ENCODE measurements at places on chromosomes 11 and 22. TPM values are rescaled to one million over a fixed set of nuclear protein-coding genes. Genes with fewer than 3 reads are reported as not detected.

The MRGPRX3 gene
- total RNA-seq: not detected

DNA sequence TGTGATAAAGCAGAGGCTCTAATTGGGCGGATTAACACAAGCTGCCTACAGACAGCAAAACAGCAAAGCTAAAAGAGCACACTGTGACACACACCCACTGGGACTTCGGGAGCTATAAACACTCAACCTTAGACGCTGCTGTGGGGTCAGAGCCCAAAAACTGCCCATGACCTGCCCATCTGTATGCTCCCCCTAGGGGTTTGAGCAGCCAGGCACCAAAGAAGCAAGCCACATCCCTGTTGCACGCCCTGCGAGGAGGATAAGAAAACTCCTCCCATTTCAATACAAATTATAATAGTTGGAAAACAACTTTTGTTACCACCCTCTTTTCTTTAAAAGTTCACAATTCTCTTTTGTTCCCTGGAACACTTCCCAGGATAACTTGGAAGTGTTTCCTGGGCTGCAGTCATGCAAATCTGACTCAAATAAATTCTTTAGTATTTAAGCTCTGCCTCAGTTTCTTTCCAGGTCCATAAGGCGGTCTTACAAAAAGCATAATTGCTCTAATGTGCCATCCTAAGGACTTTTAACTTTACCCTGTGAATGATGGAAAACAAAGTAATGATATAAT lies 86.4 kb downstream of the DLG2 start:
- no peaks in the 10 kb centered on the region for H3K27me3 ChIP-seq
- H3K4me3 ChIP-seq: no peak overlapping the region
- H3K4me1 ChIP-seq: no peaks in the 10 kb centered on the region
- H3K36me3 ChIP-seq: no peaks in the 10 kb centered on the region
- DNase-seq: no peak

DNA sequence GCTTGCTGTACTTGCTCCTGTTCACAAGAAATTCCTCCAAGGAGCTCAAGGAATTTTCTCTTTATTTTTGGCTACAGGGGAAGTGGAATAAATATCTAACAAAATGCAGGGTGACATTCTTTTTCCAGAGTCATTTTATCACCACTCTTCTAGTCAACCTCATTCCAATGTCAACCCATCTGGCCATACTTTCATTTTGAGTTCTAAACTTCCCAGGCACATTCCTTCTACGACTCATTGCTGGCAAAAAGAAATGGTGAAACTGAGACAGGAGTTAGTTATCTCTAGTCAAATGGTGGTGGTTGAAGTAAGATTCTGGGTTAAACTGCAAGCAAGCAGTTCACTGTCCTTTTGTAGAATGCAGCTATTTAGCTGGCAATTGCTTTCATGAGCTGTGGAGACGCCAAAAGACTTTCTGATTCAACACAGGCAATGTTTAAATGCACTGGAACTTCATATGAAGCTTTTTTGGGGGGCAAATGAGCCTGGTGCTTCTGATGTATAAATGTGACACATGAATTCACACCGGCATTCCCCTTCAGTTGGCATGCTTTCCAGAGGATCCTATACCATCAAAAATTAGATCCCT lies 304.6 kb downstream of the CADM1 start:
- H3K36me3 ChIP-seq: no peaks in the 10 kb centered on the region
- no peaks in the 10 kb centered on the region for H3K4me1 ChIP-seq
- no peaks in the 10 kb centered on the region for H3K27me3 ChIP-seq
- DNase-seq: no peak

DNA sequence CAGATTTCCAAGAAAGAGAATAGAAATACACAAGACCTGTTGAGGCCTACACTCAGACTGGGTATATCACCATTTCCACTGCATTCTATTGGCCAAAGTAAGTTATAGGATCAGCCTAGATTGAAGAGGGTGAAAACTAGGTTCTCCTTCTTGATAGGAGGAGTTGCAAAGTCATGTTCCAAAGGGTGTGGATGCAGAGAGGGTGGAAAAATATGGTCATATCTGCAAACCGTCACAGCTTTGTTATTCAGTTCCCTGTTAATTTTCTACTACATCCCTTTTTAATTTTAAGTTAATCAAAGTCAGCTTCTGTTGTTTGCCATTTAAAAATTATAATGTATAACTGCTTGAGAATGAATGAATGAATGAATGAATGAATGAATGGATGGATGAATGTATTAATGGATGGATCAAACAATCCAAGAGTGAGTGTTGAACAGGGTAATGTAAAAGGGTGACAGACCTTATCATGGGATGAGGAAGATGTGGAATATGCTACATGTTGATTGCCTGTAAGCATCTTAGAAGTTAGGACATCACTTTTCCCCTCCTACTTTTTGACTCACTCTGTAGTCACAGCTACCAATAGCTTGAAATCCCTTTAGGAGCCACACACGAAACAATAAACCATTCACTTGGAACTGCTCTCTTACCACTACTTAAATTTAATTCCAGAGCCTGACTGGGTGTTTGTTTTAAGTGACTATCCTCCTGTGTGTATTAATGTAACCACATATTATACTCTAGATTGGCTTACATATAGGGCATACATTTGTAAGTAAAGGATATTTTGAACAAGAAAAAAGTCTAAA lies 121.5 kb downstream of the CCDC34 start:
- no peak overlapping the region for H3K4me3 ChIP-seq
- DNase-seq: no peak
- no peaks in the 10 kb centered on the region for H3K27me3 ChIP-seq
- no peaks in the 10 kb centered on the region for H3K4me1 ChIP-seq

- no peak overlapping the region for H3K27ac ChIP-seq
- H3K27me3 ChIP-seq: no peaks in the 10 kb centered on the region
- H3K36me3 ChIP-seq: no peaks in the 10 kb centered on the region
- H3K4me3 ChIP-seq: no peak overlapping the region
- no peaks in the 10 kb centered on the region for H3K4me1 ChIP-seq
- DNase-seq: no peak
Observed at GRCh38 chr11:44805596-44805995, 78.8 kb downstream of the TSPAN18 start.

GRCh38 chr11:38711110-38711509 lies 2113.1 kb upstream of the RAG2 start:
- H3K4me3 ChIP-seq: no peak overlapping the region
- no peaks in the 10 kb centered on the region for H3K4me1 ChIP-seq
- DNase-seq: no peak
- H3K27ac ChIP-seq: no peak overlapping the region
- H3K27me3 ChIP-seq: no peaks in the 10 kb centered on the region
- no peaks in the 10 kb centered on the region for H3K36me3 ChIP-seq

GRCh38 chr11:68828155-68828931 lies 13.4 kb downstream of the CPT1A start:
- H3K36me3 ChIP-seq: no peaks in the 10 kb centered on the region
- no peak for DNase-seq
- no peak overlapping the region for H3K4me3 ChIP-seq

GRCh38 chr11:72061739-72062396 lies 18.5 kb downstream of the NUMA1 start:
- H3K27ac ChIP-seq: no peak overlapping the region
- no peak overlapping the region for H3K4me3 ChIP-seq
- H3K36me3 ChIP-seq: peaks cover 2% of the 10 kb centered on the region

DNA sequence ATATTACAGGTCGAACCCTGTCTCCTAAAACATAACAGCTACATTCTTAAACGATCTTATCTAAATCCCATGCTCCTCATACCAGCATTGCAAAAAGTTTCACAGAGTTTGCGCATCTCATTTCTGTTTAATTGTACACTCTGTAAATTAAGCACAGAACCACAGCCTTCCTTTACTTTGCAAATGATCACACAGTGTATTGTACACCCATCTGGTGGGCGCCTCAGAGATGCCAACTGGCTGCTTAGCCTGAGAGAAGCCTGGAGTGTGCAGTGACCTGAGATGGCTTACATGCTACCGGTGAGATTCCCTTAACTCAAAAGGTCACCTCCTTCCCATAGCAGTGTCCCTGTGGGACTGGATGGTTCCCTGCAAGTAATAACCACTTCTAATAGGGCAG lies 1077.3 kb downstream of the OPCML start:
- no peaks in the 10 kb centered on the region for H3K27me3 ChIP-seq
- H3K36me3 ChIP-seq: no peaks in the 10 kb centered on the region
- no peak overlapping the region for H3K4me3 ChIP-seq
- H3K27ac ChIP-seq: no peak overlapping the region
- no peak for DNase-seq

GRCh38 chr11:100866453-100866852 lies 179.4 kb downstream of the ARHGAP42 start:
- no peak overlapping the region for H3K4me3 ChIP-seq
- no peak for DNase-seq
- no peaks in the 10 kb centered on the region for H3K4me1 ChIP-seq
- H3K27ac ChIP-seq: no peak overlapping the region

DNA sequence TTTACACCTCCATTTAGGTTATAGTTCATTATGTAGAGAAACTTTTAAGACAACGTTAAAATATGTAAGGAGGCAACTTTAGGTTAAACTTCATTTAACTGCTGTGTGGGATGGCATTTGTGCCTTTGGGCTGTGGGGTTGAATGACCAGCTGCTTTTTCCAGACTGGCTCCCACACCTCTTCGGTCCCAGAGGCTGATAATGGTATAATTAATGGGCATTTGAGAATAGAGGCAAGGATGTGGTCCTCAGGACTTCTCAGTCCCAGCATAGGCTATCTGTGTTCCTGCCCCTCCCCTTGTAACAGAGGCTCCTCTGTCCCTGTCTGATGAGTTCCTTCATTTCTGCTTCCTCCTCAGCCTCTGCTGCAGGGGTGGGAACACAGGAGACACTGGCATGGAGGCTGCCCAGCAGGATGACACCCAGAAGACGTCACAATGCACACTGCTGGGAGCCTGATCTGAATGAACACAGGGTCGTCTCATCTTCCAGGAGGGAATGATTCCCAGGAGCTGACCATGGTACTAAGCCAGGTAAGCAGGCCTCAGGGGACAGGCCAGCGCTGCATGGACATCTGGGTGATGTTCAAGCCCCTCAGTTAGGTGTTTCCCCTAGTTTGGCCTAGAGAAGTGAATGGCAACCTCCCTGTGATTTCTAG lies 17.1 kb upstream of the GNAZ start:
- H3K4me1 ChIP-seq: no peaks in the 10 kb centered on the region
- H3K27ac ChIP-seq: no peak overlapping the region
- DNase-seq: no peak
- H3K36me3 ChIP-seq: no peaks in the 10 kb centered on the region

The CEP126 gene
- 5.3 TPM for total RNA-seq

- H3K4me1 ChIP-seq: no peaks in the 10 kb centered on the region
Observed at GRCh38 chr11:518463-519202, 11.6 kb upstream of the RNH1 start.

DNA sequence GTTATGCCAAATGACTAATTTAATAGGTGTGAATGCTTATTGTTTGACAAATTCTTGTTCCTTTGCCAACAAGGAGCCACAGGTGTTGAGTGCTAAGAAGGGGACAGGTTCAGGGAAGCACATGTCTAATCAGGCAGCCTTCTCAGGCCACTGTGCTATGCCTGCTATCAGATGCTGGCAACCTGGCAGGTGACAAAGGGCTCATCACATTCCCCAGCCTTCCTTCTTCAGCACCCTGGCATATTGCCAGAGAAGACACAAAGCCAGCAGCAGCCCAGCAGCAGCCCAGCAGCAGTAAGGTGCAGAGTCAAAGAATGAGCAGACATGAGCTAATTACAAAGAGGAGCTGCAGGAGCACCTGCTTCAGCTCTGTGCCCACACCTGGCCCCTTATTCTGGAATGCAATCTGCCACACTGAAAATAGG lies 68.2 kb downstream of the GUCY1A2 start:
- no peak for DNase-seq
- no peaks in the 10 kb centered on the region for H3K27me3 ChIP-seq
- H3K36me3 ChIP-seq: no peaks in the 10 kb centered on the region
- H3K4me3 ChIP-seq: no peak overlapping the region
- no peaks in the 10 kb centered on the region for H3K4me1 ChIP-seq
- H3K27ac ChIP-seq: no peak overlapping the region

- peak; percentile 73 for DNase-seq
- H3K27me3 ChIP-seq: no peaks in the 10 kb centered on the region
- no peaks in the 10 kb centered on the region for H3K4me1 ChIP-seq
Observed at GRCh38 chr22:47032091-47032943, 269.9 kb downstream of the TBC1D22A start.

DNA sequence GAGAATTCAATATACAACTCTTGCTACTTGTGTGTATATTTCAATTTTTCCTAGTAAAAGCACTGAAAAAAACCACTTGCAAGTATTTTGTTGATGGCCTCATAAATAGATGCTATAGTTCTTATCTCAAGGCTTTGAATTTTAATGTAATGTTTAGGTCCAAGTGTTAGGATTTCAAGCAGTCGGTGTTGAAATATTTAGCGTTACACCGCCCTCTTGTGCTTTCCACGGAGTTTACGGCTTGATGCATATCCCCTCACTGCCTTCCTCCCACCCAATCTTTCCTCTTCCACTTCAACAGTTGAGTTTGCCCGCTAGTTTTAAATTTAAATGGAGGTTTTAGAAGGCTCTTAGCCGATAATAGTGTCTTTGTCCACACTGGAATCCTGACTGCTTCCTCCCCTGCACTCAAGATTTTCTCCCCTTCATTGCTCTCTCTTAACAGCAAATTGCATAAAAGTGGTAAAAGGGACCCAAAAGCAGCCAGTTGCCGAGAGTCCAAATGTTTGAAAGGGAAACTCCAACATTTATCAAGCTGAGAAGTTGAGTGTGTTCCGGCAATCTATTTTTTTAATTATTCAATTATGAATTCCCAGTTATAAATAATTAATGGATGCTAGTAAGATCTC lies 25.9 kb upstream of the HTATIP2 start:
- H3K27me3 ChIP-seq: no peaks in the 10 kb centered on the region
- H3K4me1 ChIP-seq: no peaks in the 10 kb centered on the region
- no peak for DNase-seq

GRCh38 chr11:134365011-134365925 lies 33.5 kb downstream of the GLB1L2 start:
- H3K4me1 ChIP-seq: no peaks in the 10 kb centered on the region
- H3K36me3 ChIP-seq: no peaks in the 10 kb centered on the region
- DNase-seq: no peak
- no peaks in the 10 kb centered on the region for H3K27me3 ChIP-seq
- no peak overlapping the region for H3K4me3 ChIP-seq
- no peak overlapping the region for H3K27ac ChIP-seq

The OR5P2 gene
- 0.25 TPM for total RNA-seq
